Activated CD4-positive, alpha-beta T cell treated with anti-CD3 and anti-CD28 coated beads for 24 hours (primary cell): ENCODE measurements at places on chromosomes 12 and 14.
A peak's percentile ranks its signal among the peaks of the same experiment; 100 is the strongest.

- DNase-seq, result no peak
These were observed 176.9 kb downstream of the ANO2 start for GRCh38 chr12:5768171-5768570.

DNA sequence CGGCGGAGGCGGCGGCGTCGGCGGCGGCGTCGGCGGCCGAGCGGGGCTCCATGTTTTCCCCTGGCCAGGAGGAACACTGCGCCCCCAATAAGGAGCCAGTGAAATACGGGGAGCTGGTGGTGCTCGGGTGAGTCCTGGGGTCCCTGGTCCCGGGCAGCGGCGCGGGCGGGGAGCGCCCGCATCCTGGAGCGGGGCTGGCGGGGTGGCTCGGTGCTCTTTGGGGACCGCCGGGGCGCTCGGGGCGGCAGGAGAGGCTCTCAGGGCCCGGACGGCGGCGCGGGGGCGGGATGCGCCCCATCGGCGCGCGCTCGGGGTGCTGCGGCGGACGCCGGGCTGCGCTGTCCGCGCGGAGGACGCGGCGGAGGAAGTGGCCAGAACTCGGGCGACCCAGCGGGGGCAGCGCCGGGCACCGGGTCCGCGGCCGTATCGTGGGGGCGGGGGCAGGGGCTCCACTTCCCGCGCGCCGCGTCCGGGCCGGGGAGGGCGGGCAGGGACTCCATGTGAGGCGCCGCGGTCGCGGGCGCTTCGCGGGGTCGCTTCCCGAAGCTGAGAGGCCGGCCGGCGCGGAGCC is 485 bp downstream of the PELI2 start:
- DNase-seq, result no peak

DNA sequence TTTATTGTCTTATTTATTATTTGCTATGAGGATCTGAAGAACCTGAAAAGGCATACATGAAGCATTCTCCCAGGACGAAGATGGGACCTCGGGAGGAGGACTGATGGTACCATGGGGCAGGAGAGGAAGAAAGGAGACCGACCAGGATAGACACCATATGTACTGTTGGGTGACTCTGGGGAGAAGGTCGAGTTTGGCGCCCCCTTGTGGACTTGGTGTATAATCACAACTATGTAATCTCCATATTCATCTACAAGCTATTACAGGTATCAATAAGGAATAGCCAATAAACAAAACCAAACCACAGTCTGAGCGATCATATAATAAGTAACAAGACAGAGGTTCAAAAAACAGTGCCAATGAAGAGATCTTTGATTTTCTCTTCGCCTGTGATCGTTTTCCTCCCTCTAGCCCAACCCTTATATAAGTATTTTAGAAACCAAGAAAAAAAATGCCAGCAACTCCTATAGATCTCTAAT is 139.1 kb downstream of the SPTSSA start:
- DNase-seq, result peak; percentile 73

GRCh38 chr12:112535017-112535416 is 116.3 kb downstream of the PTPN11 start:
- DNase-seq, result no peak

DNA sequence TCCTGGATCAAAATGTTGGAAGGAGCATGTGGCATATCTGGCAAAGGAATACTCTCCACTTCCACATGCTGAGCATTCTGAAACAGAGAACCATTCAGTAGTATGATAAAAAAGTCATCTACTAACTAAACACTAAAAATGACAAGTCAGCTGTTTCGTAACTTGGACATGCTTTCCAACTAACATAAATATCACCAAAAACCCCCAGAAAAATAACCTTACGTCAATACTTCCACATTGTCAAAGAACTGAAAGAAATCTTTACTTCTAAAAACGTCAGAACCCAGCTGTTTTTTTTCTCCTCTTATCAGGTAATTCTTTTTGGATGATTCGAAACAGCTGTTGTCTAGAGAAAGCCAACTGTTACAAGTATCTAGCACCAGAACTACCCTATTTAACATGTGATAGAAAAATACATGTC is 8.2 kb downstream of the WBP11 start:
- no peak for DNase-seq

- no peak for DNase-seq
These were observed 7.3 kb downstream of the LHX5 start for GRCh38 chr12:113464452-113464775.

- DNase-seq, result no peak
These were observed 1.6 kb upstream of the NUMB start for GRCh38 chr14:73459959-73460358.

GRCh38 chr12:130138478-130138877 is 23.8 kb upstream of the FZD10 start:
- no peak for DNase-seq

GRCh38 chr12:110065540-110065939 is 17.2 kb upstream of the C12orf76 start:
- no peak for DNase-seq

GRCh38 chr14:24057867-24058259 is 6.1 kb downstream of the CARMIL3 start:
- no peak for DNase-seq

DNA sequence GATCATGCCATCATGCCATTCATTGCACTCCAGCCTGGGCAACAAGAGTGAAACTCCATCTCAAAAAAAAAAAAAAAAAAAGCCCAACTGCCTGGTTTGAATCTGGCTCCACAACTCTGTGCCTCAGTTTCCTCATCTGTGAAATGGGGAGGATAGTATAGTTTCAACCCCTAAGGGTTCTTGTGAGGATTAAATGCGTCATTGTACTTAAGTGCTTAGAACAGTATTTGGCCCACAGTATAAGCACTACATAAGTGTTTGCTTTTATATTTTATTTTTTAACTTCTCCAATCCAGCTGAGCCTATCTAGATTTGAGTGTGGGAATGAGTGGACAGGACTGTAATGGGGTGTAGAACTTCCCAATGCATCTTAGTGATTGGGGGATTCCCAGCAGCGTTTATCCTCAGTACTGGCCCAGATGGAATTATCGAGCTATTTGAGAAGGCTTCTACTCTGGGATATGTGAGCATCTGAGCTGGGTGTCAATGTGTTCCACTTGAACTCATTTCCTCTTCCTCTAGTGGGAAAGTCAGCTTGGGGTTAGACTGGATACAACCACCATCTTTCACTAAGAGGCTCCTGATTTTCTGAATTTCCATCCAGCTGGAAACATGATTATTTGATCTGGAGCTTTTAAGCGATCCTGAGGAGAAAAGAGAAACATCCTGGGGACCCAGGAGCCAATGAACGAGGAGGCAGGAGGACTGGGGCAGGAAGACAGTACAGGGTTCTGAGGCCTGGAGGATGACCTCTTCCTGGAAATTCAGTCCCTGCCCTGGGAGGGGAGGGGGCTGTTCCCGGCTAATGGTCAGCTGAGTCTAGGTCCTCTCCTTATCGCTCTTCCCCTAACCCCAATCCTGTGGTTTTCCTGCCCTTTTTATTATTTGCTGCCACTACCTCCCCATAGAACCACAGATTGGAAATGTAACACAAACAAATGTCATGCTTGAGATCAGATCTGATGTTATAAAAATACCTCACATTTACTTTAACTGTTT is 9.3 kb upstream of the ESPL1 start:
- DNase-seq, result no peak

DNA sequence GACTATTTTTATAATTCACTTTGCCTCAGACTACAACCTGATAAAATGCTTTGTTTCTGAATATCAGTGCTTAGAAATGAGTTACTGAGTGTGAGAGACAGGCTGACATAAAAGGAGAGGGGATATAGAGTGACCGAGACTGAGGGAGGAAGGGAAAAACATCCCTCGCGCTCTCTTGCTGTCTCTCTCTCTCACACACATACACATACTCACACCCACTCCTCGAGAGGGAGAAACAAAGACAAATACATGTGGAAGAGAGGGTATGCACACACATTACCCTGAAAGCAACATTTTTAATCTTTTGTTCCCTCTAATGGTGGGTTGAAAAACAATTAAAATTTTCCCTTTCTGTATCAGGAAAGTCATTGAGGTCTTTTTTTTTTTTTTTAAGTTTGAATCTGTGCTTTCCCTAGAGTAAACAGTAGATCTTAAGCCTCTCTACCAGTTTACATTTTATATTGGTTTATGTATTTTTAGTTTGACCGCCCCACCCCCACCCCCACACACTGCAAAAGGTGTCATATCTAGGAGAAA is 45.3 kb downstream of the FRS2 start:
- no peak for DNase-seq

DNA sequence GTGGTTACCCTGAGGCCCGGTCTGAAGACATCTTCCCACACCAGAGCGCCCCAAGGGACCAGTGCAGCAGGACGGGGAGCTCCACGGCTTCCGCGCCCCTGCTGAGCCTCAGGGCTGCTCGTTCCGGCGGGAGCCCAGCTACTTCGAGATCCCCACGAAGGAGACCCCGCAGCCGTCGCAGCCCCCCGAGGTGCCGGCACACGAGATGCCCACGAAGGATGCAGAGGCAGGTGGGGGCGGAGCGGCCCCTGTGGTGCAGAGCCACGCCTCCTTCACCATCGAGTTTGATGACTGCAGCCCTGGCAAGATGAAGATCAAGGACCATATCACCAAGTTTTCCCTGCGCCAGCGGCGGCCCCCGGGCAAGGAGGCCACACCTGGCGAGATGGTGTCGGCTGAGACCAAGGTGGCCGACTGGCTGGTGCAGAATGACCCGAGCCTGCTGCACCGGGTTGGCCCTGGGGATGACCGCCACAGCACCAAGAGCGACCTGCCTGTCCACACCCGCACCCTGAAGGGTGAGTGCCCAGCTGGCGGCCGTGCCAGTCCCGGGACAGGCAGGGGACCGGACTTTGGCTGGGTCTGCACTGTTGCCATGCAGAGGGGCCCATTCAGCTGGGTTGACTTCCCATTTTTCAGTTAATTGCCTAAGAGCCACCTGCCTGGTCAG is 18.1 kb downstream of the CEP170B start:
- no peak for DNase-seq

DNA sequence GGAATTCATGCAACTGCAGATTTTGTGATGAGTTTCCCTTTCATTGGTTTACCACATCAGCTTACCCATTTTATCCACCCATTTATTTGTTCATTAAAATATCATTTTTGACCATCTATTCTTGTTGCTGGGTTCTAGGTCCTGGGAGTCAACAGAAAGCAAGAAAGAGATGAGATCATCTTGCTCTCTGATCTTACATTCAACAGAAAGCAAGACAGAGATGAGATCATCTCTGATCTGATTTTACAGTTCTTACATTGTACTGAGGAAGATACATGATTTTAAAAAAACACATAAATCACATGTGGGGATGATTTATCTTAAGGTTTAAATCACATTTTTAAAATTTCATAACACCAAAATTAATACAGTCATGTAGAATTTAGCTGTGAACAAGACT is 2.3 kb downstream of the TAS2R46 start:
- no peak for DNase-seq

DNA sequence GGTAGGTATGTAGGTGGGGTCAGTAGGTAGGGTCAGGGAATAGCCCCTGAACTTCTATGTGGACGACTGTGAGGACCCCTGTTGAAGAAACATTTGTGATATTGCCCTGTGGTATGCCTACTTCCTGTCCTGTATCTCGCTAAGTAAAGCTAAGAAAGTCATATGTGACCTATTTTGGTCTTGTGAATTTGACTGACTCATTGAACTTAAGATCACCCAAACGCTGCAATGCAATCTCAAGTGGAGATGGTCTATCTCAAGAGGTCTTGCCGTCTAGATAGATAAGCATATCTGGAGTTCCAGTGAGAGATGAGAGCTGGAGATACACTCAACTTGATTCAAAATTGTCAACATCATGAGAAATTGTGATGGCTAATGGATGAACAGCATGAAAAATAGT is 73.8 kb downstream of the TRAFD1 start:
- DNase-seq, result no peak

- DNase-seq, result no peak
These were observed 44.8 kb downstream of the CCDC91 start for GRCh38 chr12:28235015-28235414.

DNA sequence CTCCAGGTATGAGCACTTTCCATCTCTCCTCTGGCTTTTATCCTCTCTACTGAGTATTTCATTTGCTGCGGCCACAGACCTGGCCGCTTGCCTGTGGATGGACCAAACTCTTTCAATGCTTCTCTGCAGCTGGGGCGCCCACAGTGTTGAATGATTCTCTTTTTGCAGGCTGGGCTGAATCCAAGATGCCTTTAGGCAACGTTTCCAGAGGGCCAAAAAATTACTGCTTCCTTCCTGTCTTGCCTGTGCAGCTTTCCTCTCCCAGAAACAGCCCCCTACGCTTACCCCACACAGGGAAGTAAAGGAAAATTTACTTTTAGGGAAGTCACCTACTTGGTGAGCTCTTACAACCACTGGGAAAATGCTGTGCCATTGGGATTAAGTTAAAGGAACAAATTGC is 55.6 kb upstream of the JDP2 start:
- DNase-seq, result no peak

GRCh38 chr12:13367973-13368372 is 171.4 kb downstream of the EMP1 start:
- DNase-seq, result no peak

- peak; percentile 21 for DNase-seq
These were observed 417.6 kb downstream of the PCNX1 start for GRCh38 chr14:71324767-71325272.

- no peak for DNase-seq
These were observed 290.6 kb downstream of the ZFP36L1 start for GRCh38 chr14:68502230-68502629.

DNA sequence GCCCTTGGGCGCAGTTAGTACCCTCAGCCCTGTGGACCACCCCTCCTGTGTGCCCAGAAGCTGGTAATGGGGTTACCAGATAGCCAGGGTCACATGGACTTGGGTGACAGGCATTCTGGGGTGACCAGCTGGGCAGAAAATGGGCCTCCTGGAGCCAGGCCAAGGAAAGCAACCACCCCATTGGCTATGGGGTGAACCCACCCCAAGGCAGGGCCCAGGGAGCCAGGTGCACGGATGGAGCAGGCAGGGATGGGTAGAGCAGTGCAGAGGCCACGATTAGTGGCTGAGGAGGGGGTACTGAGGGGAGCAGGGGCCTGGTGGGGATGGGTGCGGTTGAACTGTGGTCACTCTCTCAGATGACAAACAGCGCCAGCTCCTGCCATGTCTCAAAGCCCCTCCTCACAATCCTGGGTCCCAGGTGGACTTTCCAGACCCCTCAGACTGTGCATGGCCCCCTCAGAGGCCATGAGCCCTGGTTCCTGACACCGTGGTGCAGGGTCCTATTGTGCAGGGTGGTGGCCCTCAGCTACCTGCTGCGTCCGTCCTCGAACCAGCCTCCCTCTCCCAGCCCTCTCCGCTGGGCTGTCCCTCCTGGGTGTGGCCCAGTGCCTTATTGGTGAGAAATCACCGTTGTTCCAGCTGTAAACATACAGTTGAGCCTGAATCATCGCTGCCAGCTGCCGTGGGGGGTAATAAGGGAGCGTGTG is 23.4 kb upstream of the BEGAIN start:
- DNase-seq, result no peak

DNA sequence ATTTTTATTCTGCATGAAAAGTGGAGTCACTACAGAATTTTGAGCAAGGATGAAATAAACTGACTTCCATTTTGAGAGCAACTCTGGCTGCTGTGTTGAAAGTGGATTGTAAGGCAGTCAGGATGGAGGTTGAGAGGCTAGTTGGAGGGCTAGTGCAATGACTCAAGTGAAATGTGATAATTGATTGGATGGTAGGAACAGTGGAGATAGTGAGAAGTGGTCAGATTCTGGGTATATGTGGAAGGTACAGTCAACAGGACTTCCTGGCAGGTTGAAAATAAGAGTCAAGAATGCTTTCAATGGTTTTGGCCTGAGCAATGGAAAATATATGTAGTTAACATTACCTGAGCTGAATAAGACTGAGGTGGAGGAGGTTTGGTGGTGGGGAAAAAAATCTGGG is 29.0 kb upstream of the CMAS start:
- DNase-seq, result no peak

GRCh38 chr12:53006810-53007309 is 604 bp downstream of the EIF4B start:
- DNase-seq, result peak; percentile 79
